Fibroblast of lung (primary cell): ENCODE measurements at places on chromosomes 2 and 18. TPM values are rescaled to one million over a fixed set of nuclear protein-coding genes. Genes with fewer than 3 reads are reported as not detected.

LRP2 gene
- total RNA-seq, result under 0.01 TPM in 2 replicates

DNA sequence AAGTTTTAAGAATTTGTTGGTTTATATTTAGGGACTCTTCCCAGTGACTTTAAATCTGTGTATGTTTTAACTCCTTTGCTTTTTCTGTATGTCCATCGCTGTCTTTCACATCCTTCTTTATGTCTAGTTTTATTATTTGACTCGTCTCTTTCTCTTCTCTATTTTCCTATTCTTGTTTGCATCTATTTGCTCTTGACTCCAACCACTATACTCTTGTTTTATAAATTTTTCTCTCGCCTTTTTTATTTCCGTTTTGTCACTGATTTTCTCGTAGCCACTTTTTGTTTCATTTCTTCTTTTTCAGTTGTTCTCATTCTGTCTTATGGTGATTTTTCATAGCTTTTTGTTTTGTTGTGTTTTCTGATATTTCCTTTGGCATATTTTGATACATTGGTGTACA lies 170.5 kb upstream of the NETO1 start:
- no peak for DNase-seq

CABLES1 gene
- 11.4 and 15.7 TPM in 2 replicates for total RNA-seq

DNA sequence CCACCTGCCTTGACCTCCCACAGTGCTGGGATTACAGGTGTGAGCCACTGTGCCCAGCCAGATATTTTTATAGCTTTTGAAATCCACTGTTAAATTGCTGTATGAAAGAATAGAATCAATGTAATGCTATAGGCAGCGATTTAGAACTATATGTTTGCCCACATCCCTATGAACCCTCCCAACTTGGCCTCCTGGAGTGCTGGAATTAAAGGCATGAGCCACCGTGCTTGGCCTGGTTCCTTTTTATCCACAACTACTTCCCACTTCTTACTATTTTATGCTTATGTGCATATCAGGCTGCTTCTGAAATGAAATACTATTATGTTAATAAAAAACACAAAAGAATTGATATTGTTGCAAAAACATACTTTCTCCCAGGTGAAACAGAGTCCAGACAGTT lies 11.6 kb upstream of the PTPN2 start:
- DNase-seq, result no peak

GRCh38 chr18:58887613-58887963 lies 22.9 kb downstream of the ZNF532 start:
- no peak for DNase-seq

DNA sequence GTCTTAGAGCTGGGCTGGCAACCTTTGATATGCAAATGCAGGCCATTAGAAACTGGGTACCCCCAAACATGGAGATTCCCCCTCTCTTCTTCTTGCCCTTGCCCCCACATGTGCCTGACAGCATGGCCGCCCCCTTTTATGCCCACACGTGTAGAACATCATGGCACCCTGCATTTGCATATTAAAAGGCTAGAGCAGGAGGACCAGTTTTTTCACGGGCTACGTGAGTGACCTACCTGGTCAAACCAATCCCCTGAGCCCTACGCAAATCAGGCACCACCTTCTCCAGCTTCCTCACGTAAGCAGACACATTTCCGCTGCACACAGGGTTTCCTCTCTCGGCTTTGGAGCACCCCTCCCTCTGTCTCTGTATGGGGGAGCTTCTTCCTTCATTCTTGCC lies 110.9 kb upstream of the COPS8 start:
- DNase-seq, result no peak

GRCh38 chr2:235107640-235107951 lies 155.8 kb downstream of the SH3BP4 start:
- DNase-seq, result no peak

THUMPD2 gene
- 7.4 and 10.2 TPM in 2 replicates for total RNA-seq

DNA sequence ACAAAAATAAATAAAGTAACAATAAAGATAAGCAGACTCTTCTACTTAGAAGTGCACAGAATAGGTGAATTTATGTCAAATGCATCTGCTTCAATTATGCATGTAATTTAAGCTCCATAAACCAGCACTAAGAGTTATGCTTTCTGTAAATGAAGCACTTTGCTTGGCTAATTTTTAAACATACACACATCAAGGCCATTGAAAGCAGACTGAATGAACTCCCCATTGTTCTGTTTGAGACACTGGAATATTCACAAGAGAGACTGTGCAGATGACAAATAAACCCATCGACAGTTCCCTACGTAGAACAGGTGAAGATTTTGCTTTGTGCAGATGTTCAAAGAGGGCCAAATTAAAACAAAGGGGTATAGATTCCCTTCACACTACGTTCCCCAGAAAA lies 133.4 kb downstream of the PID1 start:
- no peak for DNase-seq

DNA sequence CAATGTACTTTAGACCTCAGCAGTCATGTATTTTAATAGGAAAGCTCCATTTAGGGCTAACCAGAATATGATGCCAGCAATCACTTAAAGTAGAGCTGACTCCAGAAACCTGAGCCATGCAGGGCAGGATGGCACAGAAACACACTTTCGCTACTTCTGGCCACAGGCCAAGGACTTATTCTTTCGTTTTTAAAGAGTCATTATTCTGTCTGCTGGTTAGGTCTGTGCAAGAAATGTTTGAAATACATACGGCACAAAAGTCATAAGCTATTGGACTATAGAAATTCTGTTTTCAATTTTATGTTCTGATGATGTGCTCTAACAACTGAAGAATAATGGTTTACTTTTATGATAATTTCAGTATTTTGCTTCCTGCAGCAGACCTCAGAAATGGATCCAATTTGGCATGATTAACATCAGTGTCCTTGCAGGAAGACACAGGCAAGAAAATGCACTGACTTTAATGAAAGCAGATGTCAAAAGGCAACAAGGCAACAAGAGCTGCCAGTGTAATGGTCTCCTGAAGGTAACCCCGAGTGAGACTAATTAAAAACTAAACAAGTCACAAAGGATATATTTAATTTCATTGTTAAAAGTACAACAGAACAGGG lies 114.4 kb upstream of the CHRNA1 start:
- DNase-seq, result peak; percentile 48

DNA sequence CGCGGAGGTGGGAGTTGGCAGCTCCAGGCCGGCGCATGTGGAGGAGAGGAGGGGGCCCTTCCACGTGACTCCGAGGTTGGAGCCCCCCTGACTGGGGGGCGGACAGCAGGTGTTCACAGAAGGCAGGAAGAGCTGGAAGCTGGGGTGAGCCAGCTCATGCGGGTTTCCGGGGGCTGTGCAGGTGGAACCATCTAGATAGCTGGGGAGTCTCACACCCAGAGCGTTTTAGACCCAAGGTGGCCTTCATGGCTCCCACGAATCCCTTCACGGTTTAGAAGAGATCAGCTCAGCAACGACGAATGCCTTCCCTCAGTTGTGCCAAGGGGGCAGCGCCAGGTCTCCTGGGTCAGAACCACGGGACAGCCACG lies 740.5 kb upstream of the SALL3 start:
- DNase-seq, result no peak

- DNase-seq, result no peak
These were observed 6.1 kb downstream of the STEAP3 start for GRCh38 chr2:119229716-119230115.

DNA sequence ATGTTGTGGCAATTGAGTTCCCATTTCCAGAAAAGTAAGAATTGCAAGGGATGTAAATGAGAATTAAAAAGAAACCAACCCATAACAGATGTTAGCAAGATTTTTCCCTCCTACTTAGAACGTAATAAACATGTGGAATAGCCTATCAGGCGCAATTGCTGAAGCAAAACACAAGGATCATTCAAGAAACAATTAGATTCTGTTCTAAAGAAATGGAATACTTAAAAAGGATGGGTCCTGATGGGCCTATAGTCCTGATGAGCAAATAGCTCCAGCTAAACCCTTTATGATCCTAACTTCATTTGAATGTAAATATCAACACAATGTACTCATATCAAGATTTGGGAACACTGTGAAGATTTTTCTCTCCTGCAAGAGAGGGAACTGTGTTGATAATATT lies 771.0 kb upstream of the CDH7 start:
- DNase-seq, result no peak

EPHA4 gene
- total RNA-seq, result 12.8 and 21.0 TPM in 2 replicates

GRCh38 chr2:731711-732110 lies 54.5 kb upstream of the TMEM18 start:
- DNase-seq, result no peak

DNA sequence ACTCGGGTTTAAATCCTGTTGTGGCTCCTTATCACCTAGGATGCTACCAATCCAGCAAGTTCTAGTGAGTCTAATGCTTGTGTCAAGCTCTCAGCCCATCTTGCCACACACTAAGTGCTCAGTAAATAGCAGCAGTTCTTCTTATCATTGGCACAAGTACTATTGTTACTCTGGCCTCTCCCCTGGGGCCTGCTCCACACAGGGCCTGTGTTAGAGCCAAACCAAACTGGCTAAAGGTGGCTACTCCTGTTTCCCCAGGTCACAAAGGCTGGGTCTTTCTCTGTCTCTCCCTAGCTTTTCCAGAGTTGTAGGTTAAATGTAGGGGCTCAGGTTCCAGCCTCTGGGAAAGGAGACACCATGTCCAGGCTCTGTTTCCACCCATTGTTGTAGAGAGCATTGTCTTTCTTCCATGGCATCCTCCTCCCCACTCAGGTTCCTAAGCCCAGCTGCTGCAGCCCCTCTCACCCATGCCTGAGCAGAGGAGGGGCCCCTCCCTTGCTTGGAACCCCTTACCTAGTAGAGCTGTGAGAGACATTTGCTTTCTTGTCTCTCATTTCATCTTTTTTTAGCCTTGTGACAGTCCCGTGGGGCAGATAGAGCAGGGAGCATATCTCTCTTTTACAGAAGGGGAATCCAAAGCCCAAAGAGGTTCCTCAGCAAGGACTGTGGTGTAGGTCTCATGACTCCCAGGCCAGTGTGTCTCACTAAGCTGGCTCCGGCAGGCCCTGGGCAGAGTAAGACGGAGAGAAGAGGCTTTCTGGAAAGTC lies 56.4 kb upstream of the OTOF start:
- DNase-seq, result no peak

GRCh38 chr2:173282795-173283545 lies 71.7 kb upstream of the CDCA7 start:
- no peak for DNase-seq

DNA sequence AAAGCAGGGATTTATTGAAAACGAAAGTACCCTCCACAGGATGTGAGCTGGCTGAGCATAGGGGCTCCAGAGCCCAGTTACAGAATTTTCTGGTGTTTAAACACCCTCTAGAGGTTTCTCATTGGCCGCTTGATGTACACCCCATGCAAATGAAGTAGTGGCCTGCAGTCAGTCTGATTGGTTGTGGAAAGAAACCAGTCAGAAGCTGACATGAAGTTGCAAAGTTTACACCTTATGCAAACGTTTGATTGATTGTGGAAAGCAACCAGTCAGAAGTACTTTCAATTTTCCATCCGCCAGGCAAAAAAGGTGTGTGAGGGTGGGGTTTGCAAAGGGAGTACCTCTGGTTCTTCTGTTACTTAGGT lies 62.3 kb downstream of the VWA3B start:
- DNase-seq, result peak; percentile 77

- no peak for DNase-seq
These were observed 106.7 kb upstream of the PGAP1 start for GRCh38 chr2:197033222-197033621.

SUPT7L gene
- 18.5 and 27.2 TPM in 2 replicates for total RNA-seq

CHN1 gene
- 59.1 and 203 TPM in 2 replicates for total RNA-seq

DNA sequence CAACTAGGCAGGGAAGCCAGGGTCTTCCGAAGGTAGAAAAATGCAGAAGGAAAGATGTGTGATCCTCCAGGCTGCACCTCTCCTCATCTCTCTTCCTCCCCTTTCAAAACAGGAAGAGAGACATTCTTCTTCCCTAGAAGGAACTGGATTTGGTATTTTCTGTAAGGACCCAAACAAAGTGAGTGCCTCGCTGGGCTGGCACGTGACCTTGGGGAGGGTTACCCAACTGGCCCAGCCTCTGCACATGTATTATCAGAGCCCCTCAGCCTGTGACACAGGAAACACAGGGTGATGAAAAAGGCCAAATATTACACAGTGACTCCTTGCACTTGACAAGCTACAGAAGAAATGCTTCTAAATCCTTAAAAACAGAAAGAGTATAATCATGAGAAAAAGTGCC lies 2.3 kb downstream of the HJURP start:
- no peak for DNase-seq

GRCh38 chr2:24676493-24676892 lies 116.7 kb downstream of the PTRHD1 start:
- no peak for DNase-seq

TXNL4A gene
- total RNA-seq, result 21.1 and 39.5 TPM in 2 replicates

GRCh38 chr2:1483551-1483950 lies 70.3 kb downstream of the TPO start:
- no peak for DNase-seq

GRCh38 chr2:15588329-15588919 lies 3.2 kb upstream of the DDX1 start:
- DNase-seq, result peak; percentile 49

GRCh38 chr2:25672494-25673299 lies 680 bp downstream of the DTNB start:
- DNase-seq, result peak; percentile 49

C2orf81 gene
- total RNA-seq, result 0.77 and 1.5 TPM in 2 replicates

DNA sequence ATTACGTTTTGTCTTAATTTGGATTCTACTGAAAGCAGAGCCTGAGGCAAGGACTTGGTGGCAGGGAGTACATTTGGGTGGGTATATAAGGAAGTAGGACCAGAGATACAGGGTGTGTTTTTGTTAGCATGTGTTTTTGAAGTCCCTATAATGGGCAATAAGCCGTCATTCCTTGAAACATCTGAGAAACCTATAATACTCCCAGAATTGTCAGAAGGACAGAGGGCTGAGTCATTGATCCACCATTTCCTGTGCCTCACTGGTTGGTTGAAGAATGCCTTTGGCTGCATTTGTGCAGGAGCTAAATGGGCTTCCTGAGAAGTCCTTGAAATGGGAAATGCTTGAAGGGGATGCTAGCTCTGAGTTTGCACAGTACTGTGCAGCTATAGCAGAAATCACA lies 281.8 kb upstream of the ZEB2 start:
- DNase-seq, result peak; percentile 51

- peak; percentile 33 for DNase-seq
These were observed 108.2 kb downstream of the GAREM1 start for GRCh38 chr18:32362484-32362883.

GRCh38 chr2:186256540-186256939 lies 229.5 kb upstream of the ZC3H15 start:
- DNase-seq, result peak; percentile 39

GRCh38 chr18:38646296-38646695 lies 1080.7 kb upstream of the CELF4 start:
- no peak for DNase-seq

DSG4 gene
- not detected in 2 replicates for total RNA-seq

CD8B2 gene
- total RNA-seq, result not detected in 2 replicates

PPP1R1C gene
- 0.50 and 0.77 TPM in 2 replicates for total RNA-seq

DNA sequence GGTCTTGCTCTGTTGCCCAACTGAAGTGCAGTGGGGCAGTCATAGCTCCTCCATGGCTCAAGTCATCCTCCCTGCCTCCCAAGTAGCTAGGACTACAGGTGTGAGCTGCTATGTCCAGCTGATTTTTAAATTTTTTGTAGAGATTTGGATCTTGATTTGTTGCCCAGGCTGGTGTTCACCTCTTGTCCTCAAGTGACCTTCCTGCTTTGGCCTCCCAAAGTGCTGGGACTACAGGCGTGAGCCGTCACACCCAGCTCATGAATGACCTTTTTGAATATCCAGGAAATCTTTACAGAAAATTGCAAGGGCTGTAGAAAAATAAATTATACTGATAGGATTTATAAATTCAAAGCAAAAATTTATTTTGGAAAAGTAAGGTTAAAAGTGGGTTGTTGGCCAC lies 17.4 kb downstream of the ACTR3 start:
- DNase-seq, result no peak

RAX gene
- total RNA-seq, result not detected in 2 replicates

FLACC1 gene
- total RNA-seq, result 1.0 and 1.3 TPM in 2 replicates

DRC1 gene
- total RNA-seq, result under 0.01 and 0.26 TPM in 2 replicates
